Tibial nerve (tissue), 4 donors: ENCODE measurements at places on chromosomes 3 and 15.

DNA sequence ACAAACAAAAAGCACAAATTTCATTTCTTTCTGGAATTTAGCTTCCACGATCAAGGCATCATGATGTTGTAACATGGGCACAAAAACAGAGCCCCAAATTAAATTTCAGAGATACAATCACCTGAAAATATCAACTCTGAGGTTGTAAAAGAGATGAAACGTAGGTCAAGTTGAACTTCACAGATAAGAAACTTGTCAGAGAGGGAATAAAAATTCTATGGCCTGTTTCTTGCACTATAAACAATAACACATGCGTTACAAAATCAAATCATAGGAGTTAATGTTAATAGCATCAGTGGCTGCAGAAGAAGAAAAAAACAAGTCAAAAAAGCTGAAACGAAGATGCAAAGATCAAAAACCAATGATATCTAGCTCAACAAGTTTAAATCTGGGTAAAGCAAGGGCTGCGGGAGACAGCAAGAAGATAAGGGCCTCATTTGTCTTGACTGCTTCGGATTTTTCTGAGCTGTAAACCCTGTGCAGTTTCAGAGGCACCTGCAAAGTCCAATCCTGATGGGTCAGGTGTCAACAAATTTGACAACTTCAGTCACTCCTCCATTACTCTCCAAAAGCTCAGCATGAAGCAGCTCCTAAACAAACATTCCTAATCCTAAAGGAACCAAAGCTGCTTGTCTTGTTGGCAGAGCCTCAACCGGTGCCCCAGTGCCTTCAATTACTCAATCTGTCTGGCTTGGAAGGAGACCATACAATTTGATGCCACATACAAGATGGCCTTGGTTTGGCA lies 219.8 kb downstream of the STT3B start:
- DNase-seq, result no peak

DNA sequence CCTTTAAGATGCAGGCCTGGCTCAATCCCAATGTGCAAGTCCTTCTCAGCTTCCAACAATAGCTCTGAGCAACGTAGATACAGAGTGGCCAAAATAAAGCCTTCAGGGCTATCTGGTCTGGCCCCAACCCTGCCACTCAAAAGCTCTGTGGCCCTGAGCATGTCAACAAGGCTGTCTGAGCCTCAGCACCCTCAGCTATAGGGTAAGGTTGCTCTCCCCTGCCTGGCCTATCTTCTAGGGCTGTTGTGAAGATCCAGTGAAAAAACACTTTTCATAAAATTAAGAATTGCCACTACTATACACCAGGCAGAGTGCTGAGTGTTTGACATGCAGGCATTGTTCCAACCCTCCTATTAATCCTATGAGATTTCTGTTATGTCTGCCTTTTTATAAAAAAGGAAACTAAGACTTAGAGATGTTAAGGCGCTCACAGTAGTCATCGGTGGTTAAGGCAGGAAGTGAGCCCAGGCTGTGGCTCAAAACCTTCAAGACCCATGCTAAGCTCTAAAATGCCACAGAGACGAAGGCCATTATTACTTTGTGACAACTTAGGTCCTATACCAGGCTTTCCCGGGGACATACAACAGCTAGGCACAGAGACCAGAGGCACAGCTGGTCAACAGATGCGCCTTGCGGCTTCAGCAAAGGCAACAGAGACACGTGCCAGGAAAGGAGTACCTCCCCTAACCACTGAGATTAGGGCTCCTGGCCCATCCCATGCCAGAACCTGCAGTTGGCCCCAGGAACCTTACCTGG lies 5.1 kb downstream of the POLG start:
- DNase-seq, result no peak

DNA sequence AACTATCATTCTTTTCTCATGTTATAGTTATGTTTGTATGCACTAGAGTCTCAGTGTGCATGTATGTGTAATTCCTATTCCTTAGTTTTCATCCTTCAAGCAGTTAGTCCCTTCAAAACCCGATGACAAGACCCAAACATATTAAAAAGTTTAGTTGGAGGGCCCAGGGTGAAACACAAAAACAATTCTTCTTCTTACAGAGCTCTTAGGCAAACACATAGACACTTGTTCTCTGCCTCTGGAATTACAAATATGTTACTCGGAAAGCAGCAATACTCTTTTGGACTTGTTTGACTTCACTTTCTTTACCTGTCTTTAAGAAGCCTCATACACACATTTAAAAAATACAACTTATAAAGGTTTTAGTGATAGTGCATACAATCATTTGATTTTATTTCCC lies 763 bp upstream of the CNTN6 start:
- no peak for DNase-seq

DNA sequence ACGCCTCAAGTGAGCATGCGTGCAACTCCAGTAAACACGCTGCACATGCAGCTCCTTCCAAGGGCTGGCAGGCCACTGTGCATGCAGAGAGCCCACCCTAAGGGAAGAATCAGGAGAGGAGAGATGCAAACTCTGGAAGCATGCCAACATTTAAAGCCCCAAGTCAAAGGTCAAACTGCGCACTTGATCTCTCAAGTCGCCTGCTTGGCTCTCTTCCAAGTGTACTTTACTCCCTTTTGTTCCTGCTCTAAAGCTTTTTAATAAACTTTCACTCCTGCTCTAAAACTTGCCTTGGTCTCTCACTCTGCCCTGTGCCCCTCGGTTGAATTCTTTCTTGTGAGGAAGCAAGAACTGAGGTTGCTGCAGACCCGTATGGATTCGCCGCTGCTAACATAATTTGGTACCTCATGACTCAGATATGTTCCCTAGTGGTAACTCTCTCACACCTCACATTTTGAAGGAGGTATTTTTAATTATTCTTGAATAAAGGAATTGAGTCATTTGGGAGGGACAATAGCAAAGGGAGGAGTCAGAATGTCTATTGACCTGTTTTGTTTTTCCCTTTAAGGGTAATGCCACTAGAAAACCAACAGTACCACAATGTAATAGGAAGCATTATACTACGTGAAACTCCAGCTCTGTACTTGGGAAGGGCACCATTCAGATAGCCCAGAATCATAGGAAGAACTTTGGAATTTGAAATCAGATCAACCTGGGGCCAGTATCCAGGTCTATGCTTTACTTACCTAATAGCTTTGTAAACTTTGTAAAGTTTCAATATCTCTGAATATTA lies 19.6 kb upstream of the DGKG start:
- no peak for DNase-seq

DNA sequence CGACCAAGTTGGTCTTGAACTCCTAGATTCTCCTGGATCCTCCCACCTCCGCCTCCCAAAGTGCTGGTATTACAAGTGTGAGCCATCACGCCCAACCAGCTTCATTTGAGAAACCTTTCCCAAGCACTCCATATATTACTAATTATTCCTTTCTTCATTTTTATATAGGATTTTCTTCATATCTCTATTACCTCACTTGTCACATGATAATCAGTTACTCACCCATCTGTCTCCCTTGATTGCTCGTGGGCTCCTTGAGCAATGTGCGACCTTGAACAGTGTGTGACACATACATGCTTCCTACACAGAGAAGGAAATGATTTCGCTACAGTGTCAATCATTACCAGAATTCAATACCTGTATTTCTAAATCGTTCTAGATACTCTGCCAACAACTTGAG lies 110.7 kb upstream of the C2CD4B start:
- DNase-seq, result no peak

GRCh38 chr15:29935296-29936004 lies 113.2 kb upstream of the TJP1 start:
- DNase-seq, result no peak

- no peak for DNase-seq
Observed at GRCh38 chr3:48243886-48244285, 3.0 kb downstream of the ZNF589 start.

DNA sequence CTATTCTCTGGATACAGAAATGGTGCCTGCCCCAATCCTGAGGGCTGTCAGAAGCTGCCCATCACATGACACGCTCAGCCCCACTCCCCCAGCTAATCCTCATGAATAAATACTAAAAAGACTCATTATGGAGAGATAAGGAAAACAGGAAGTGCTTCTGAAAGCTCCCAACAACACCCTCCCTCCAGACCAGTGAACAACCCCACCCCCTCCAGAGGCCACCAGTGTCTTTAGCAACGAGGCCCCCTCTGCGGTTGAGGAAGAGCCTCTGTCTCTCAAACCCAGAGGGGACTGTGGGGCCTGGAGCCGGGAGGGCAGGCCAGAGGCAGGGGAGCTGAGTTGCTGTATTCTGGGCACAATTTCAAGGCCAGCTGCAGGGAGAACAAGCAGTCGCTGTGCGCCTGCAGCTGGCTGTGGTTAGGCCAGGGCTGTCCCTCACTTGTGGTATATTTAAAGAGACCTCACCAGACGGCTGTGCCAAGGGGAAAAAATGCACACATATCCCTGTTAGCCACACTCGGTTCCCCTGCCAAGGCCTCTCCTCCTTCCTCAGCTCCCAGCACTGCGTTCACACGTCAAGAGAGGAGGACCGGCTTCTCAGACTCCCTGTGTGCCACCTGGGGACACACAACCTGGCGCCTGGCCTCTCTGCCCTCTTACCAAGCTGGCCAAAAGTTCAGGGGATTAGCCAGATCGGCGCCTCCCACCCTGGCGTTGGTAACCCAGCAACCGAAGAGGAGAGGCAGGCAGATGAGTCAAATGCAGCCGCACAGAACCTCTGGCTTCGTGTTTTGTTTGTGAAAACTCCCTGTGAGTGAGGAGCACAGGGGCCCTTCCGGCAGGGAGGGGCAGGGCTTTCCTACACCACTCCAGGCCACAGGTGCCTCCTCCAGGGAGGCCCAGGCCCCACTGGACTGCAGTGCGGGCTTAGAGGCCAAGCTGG lies 101.2 kb upstream of the ETV5 start:
- DNase-seq, result peak; percentile 35

- DNase-seq, result no peak
Observed at GRCh38 chr3:189625071-189625470, 6.1 kb upstream of the TP63 start.

DNA sequence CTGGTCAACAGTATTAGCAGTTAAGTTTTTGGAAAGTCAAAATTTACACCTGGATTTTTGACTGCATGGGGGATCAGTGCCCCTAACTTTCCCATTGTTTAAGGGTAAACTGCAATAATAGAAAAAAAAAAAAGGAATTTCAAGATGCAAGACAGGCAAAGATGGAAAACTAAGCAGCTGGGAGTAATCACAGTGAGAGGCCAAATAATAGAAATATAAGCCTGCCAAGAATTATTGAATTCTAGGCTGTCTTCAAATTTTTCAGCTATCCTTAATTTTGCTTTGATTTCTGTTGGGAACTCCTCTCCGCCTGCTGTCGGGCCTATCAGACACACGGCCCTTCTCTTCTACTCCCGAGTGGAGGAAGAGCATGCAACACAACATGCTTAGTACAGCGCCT lies 215.5 kb upstream of the LMCD1 start:
- no peak for DNase-seq

- DNase-seq, result no peak
Observed at GRCh38 chr3:122902326-122902725, 107.5 kb downstream of the SLC49A4 start.

DNA sequence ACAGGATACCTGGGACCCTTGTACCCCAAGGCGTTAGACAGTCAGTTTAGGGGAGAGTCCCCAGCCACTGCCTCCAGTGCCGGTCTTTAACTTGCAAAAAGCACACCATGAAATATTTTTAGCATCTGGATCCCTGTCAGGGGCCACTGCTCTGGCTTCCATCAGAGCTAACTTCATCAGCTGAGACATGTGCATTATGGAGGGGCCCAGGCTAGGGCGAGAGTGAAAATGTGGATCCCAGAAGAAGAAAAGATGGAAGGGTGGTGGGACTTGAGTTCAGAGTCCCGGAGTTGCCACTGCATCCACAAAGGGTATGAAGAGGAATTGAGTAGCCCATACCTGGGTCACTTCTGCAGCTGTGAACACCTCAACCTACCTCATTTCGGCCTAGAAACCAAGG lies 23.5 kb upstream of the SPATA12 start:
- no peak for DNase-seq

DNA sequence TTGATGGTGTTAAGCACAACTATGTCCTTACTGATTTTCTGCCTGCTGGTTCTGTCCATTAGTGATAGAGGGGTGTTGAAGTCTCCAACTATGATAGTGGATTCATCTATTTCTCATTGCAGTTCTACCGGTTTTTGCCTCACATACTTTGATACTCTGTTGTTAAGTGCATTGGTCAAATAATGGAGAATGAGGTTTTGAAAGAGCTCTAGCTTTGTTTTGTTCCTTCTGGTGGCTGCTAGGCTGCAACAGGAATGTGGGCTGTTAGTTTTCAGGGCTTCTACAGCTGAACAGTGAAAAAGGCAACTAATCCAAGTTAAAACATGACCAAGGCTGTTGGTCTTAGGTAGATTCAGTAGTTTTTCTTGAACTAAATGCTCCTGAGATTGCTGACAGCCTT lies 62.6 kb downstream of the BTD start:
- DNase-seq, result no peak

DNA sequence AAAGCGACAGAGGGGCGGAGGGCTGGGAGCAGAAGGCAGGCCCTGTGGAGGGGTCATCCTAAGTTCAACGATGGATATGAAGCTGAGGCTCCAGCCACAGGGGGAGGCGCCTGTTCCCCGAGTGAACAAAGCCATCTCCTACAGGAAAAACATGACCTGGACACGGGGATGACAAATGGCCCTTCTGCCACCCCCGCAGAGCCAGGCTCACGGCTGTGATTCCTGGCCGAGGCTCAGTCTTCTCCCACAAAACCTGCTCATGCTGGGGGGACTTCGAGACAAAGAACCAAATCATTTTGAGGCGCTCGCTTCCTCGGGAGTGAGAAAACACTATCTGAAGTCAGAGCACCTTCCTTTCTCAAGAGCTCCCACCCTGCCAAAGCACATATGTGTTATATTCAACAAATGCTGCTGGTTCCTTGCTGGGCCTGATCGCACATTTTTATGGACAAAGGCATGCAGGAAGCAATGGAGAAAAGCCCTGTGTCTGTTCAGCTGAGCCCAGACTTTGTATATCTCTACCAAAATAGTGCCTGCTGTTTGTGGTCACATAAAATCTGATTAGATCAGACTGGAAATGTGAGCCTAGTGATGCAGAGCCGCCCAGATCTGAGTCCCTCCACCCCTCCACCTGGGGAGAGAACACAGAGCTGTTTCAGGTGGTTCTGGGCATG lies 5.6 kb downstream of the RBP1 start:
- DNase-seq, result no peak
